ENCODE measurements at places on chromosomes 11 and 22.
A peak's percentile ranks its signal among the peaks of the same experiment; 100 is the strongest.

DNA sequence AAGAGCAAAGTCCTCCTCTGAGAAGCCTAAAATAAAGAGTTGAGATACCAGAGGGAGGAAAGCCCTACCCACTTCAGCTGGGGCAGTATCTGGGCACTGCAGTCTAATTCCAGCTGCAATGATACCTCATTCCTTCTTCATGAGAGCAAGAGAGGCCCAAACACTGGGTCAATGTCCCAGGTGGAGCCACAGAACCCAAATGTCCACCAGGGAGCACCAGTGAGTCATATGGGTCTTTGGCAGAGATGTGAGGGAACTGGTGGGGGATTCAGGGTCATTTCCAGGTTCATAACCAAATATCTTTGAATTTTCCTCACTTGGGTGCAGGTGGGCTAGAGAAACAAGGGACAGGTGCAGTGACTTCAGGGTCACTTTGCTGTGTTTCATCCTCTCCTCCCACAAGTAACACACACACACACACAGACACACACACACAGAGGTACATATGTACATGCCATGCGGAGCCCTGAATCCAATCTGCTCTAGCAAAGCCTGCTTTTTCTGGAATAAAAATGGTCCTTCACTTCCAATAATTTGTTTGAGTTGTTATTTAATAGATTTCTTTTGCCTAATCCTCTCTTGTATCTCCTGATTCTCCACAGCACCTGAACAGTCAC, 585.4 kb downstream of the SOX6 start:
- H3K4me1 ChIP-seq: no peaks in the 10 kb centered on the region
- no peak overlapping the region for H3K4me3 ChIP-seq
- no peak overlapping the region for H3K27ac ChIP-seq
- H3K27me3 ChIP-seq: peaks cover 6% of the 10 kb centered on the region
- H3K36me3 ChIP-seq: no peaks in the 10 kb centered on the region
- peak; percentile 31 for DNase-seq

DNA sequence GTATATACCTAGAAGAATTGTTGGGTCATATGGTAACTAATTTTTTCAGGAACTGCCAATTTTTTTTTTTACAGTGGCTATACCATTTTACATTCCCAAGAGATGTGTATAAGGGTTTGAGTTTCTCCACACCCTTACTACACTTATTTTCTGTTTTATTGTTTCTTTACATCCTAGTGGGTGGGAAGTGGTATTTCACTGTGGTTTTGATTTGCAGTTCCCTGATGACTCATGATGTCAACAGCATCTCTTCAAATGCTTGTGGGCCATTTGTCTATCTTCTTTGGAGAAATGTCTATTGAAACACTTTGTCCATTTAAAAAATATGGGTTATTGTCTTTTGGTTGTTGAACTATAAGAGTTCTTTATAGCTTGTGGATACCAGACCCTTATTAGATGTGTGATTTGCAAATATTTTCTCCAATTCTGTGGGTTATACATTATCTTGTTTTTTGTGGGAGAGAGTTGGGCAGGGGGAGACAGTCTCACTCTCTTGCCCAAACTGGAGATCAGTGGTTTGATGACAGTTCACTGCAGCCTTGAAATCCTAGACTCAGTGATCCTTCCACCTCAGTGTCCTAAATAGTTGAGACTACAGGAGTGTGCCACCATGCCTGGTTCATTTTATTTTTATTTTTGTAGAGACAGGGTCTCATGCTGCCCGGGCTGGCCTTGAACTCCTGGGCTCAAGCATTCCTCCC, 30.3 kb upstream of the PISD start:
- H3K4me3 ChIP-seq: peak overlapping the region; percentile 75
- peak; percentile 34 for DNase-seq
- peaks cover 5% of the 10 kb centered on the region for H3K36me3 ChIP-seq
- no peaks in the 10 kb centered on the region for H3K27me3 ChIP-seq
- peak overlapping the region; percentile 85 for H3K27ac ChIP-seq
- H3K4me1 ChIP-seq: peaks cover 29% of the 10 kb centered on the region

DNA sequence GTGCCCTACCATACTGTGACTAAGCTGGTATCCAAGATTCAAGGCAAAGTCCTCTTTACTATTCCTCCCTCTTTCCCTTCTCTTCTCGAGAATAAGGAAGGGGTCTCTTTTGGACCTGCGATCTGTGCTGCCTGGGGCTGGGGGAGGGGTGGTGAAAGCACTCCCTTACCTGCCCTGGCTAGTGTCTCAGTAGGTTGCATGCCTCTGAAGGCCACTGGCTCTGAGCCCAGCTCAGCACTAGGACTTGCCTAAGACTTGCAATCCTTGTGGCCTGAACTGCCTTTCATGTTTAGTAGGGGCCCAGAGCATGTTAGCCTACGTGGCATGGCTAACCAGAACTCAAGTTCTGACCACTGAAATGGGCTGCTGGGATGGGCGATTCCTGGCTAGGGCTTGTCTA, 13.0 kb upstream of the REXO2 start:
- peaks cover 3% of the 10 kb centered on the region for H3K36me3 ChIP-seq
- no peak overlapping the region for H3K4me3 ChIP-seq
- no peaks in the 10 kb centered on the region for H3K27me3 ChIP-seq
- H3K4me1 ChIP-seq: peaks cover 9% of the 10 kb centered on the region

DNA sequence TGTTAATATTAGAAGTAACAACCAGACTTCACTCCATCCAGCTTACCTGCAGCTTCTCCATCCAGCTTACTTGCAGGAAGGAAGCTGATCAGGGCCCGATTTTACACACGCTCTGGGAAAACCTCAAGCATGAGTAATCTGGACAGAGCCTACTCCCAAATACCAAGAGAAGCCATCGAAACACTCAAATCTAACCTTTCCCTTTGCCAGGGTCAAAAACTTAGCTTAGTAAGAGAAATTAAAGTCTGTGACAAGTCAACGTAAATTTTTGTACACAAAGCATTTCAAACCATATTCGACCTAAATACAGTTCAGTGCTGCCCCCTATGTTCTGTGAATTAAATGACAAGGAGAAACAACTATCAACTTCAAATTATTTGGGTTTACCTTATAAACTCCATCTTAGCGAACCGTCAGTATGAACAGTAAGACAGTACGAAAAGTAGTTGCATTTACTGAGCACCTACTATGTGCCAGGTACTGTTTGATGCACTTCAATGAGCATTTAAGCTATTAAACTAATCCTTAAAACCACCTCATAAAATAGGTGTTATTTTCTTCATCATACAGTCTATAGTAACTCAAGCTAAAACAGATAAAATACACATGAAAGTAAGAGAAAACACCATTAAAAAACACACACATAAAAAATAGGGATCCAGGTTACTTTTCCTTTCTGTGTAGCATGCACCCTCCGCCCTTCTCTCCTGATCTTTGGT, 36.9 kb downstream of the ARFGAP3 start:
- no peaks in the 10 kb centered on the region for H3K4me1 ChIP-seq
- no peak for DNase-seq
- H3K36me3 ChIP-seq: peaks cover 5% of the 10 kb centered on the region
- H3K27me3 ChIP-seq: no peaks in the 10 kb centered on the region
- H3K27ac ChIP-seq: no peak overlapping the region
- no peak overlapping the region for H3K4me3 ChIP-seq

DNA sequence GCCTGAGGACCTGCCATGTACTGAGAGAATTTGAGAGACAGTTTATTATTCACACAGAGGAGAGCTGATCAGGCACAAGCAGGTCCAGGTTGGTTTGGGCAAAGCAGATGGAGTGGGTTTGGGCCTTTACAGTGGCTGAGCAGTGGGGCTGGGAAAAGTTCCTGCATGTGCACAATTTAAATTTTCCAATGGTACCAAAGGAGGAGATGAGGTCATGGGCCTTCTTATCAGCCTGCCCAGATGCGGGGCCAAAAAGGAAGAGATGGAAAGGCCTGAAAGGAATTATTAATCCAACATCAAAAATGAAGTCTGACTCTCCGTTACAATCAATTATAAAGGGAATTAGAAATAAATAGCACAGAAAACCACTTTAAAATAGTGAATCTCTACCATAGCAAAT, 367.6 kb downstream of the TMEM135 start:
- H3K4me3 ChIP-seq: no peak overlapping the region
- H3K36me3 ChIP-seq: no peaks in the 10 kb centered on the region
- H3K4me1 ChIP-seq: no peaks in the 10 kb centered on the region
- no peak overlapping the region for H3K27ac ChIP-seq
- H3K27me3 ChIP-seq: no peaks in the 10 kb centered on the region

DNA sequence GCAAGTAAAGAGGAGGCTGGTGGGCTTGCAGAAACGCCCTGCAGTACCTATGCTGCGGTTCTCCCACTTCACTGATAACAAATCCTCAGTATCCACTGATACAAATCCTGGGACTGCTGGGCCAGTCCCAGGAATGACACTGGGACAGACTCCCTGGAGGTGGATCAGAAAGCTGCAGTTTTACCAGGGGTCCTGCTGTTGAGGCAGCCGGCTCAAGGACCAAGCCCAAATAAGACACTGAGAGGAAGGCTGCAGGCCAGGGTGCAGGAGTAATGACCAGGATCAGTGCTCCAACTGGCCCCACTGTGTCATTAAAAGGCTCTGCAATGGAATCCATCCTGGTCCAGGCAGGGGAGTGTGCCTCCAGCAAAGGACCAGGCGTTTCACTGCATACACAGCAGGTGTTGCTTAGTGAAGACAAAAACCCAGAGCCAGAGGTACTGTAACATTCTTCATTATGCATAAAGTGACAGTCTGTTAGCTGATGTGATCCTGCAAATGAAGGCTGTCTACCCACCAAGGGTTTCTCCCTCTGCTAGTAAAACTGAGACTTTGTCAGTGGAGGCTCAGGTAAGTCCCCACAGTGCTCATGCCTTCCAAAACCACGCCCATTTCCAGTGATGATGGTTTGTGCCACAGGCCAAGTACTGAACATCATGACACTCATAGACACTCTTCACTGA, 1.4 kb upstream of the C22orf39 start:
- no peaks in the 10 kb centered on the region for H3K27me3 ChIP-seq
- peaks cover 51% of the 10 kb centered on the region for H3K4me1 ChIP-seq
- H3K4me3 ChIP-seq: peak overlapping the region; percentile 97
- H3K27ac ChIP-seq: peak overlapping the region; percentile 95
- DNase-seq: peak; percentile 83
- H3K36me3 ChIP-seq: peaks cover 13% of the 10 kb centered on the region

GRCh38 chr11:78798663-78799062, 224.0 kb upstream of the NARS2 start:
- H3K27me3 ChIP-seq: peaks cover 7% of the 10 kb centered on the region
- DNase-seq: peak; percentile 47
- H3K4me1 ChIP-seq: no peaks in the 10 kb centered on the region
- H3K4me3 ChIP-seq: no peak overlapping the region

- H3K36me3 ChIP-seq: peaks cover 3% of the 10 kb centered on the region
- H3K27me3 ChIP-seq: peaks cover 14% of the 10 kb centered on the region
- H3K4me3 ChIP-seq: no peak overlapping the region
- H3K4me1 ChIP-seq: no peaks in the 10 kb centered on the region
- no peak overlapping the region for H3K27ac ChIP-seq
These were observed 875.2 kb downstream of the BRD1 start for GRCh38 chr22:48952256-48953102.

- no peaks in the 10 kb centered on the region for H3K4me1 ChIP-seq
- no peak for DNase-seq
- no peak overlapping the region for H3K4me3 ChIP-seq
- H3K36me3 ChIP-seq: no peaks in the 10 kb centered on the region
These were observed 8.4 kb downstream of the OR10V1 start for GRCh38 chr11:59705294-59705693.

DNA sequence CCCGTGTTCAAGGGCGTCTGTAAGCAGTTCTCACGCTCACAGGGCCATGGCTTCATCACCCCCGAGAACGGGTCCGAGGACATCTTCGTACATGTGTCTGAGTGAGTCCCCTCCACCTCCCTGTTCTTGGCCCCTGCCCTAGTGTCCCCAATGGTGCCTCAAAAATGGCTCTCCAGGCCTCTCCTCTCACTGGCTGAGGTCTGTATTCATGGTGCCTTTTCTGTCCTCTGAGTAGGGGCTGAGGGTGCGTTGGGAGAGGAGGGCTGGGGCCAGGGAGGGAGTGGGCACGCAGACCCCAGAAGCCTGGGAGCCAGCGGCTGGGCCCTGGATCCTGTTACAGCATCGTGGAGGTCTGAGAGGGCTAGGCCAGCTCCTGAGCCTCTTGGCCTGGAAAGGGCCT, 12.9 kb downstream of the CSDC2 start:
- no peaks in the 10 kb centered on the region for H3K4me1 ChIP-seq
- no peak overlapping the region for H3K4me3 ChIP-seq
- H3K27ac ChIP-seq: no peak overlapping the region
- no peaks in the 10 kb centered on the region for H3K36me3 ChIP-seq
- H3K27me3 ChIP-seq: no peaks in the 10 kb centered on the region

DNA sequence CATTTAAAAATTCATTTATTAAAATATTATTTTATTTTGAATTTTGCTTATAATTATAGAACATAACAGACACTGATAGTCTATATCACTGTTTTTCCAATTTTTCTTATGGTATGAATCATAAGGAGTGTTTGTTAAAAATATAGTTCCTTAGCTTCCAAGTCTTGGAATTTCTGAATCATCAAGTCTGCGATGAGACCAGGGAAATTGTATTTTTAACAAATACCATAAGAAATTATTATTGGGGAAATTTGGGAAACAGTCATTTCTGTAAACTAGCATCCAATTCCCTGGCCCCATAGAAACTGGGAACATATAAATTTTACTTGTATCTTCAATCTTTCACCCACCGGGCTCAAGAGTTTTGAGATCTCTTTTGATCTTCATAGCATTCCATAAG, 38.0 kb upstream of the PICALM start:
- H3K4me3 ChIP-seq: no peak overlapping the region
- no peak overlapping the region for H3K27ac ChIP-seq

DNA sequence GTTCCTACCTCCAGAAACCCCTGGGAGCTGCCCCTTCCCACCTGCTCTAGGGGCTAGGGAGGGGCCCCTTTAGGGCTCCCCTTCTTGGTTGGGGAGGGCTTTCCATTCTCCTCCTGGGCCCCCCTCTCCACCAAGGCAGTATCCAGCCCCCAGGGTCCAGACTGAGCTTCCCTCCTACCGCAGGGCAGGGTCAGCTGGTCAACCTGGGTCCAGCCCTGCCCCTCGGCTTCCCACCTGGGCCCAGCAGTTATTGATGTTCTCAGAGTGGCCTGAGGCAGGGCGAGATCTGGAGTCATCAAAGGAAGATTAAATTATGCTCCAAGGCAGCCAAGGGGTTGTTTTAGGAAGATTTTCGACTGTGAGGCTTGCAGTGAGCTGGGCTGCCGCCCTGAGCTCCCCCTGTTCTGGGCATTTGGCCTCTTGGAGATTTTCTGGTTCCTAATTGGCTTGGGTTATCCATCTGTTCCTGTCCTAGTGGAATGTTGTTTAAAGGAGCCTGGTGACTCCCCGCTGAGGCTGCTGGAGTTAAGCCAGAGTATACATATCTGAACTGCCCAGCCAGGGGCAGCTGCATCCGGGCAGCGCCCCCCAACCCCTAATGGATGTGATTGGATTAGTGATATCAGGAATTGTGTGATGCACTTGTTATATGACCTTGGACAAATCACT, 1.8 kb upstream of the SLC22A8 start:
- H3K27ac ChIP-seq: no peak overlapping the region
- H3K4me3 ChIP-seq: no peak overlapping the region
- peaks cover 18% of the 10 kb centered on the region for H3K27me3 ChIP-seq
- DNase-seq: no peak
- H3K36me3 ChIP-seq: no peaks in the 10 kb centered on the region

- DNase-seq: no peak
- H3K4me3 ChIP-seq: no peak overlapping the region
- H3K27me3 ChIP-seq: no peaks in the 10 kb centered on the region
- H3K36me3 ChIP-seq: no peaks in the 10 kb centered on the region
These were observed 196.9 kb downstream of the MSANTD4 start for GRCh38 chr11:105825141-105825540.

GRCh38 chr11:36602135-36602534, 4.1 kb upstream of the RAG2 start:
- no peak for DNase-seq
- no peak overlapping the region for H3K27ac ChIP-seq
- no peaks in the 10 kb centered on the region for H3K36me3 ChIP-seq
- H3K27me3 ChIP-seq: peaks cover 12% of the 10 kb centered on the region
- H3K4me3 ChIP-seq: no peak overlapping the region
- peaks cover 15% of the 10 kb centered on the region for H3K4me1 ChIP-seq

Measured in activated T-cell treated with anti-CD3 and anti-CD28 coated beads, Interleukin-2, amount 50 U/mL, for 72 hours (primary cell).